Pons (tissue), 1 donor: ENCODE measurements at places on chromosomes 7 and 10.
A peak's percentile ranks its signal among the peaks of the same experiment; 100 is the strongest.

DNA sequence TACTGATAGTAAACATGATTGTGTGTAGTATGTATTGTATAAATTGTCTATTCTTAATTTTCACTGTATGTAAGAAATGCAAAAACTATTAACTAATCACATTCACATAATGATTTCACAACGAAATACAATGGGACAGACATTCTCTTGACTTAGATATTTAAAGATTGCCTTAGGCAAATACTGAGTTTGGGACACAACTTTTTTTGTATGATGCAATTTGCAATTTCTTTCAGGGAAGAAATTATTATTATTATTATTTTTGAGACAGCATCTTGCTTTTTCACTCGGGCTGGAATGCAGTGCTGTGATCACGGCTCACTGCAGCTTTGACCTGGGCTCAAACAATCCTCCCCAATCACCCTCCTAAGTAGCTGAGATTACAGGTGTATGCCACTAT, 173.2 kb upstream of the TRIM24 start:
- no peak for DNase-seq

DNA sequence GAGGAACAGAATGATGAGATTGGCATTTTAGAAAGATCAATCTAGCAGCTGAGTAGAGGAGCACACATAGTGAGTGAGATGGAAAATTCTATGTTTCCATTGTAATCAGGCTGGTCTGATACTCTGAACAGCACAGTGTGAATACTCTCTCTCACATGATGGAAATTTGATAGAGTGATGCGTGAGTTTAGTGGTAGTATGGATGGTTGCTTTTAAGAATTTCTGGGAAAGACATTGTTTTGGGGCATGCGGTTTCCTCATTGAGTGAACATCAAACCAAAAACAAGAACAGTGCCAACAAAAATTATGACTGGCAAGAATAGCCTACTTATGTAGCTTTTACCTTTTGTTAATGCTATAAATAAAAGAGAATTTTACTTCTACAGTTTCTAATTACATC, 183.2 kb downstream of the PDE1C start:
- no peak for DNase-seq

DNA sequence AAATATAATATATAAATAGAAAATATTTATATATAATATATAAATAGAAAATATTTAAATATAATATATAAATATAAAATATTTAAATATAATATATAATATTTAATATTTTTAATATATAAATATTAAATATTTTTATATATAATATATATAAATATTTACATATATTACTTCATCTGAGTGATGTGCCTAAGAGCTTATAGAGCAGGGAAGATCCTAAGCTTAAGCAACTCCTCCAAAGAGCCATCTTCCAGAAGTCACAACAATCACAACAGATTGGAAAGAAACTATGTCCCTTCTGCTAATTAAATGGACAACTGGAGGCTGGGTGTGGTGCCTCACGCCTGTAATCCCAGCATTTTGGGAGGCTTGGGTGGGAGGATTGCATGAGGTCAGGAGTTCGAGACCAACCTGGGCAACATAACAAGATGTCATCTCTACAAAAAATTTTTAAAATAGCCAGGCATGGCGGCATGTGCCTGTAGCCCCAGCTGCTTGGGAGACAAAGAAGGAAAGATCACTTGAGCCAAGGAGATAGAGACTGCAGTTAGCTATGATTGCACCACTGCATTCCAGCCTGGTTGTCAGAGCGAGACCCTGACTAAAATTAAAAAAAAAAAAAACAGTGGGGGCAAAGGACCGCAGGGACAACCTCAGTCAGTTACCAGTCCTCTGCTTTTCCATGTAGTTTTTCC, 198.7 kb downstream of the SKIDA1 start:
- no peak for DNase-seq

- DNase-seq, result no peak
Observed at GRCh38 chr7:139568813-139569490, 45.5 kb downstream of the CLEC2L start.

DNA sequence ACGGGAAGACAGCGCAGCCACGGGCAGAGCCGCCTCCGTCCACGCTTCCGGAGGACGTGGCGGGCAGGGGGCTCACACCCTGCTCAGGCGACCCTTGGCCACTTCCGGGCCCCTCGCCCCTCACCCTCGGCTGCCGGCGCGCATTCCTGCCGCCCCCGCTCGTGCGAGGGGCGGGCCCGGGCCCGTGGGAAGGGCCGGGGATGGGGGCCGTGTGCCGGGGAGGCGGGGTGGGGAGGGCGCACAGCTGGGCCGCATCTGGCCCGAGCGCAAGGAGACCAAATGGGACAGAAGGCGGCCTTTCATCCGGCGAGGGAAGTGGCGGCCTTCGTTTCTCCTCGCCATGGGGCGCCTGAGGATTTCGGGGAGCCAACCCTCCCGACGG, 846 bp upstream of the LFNG start:
- DNase-seq, result no peak

DNA sequence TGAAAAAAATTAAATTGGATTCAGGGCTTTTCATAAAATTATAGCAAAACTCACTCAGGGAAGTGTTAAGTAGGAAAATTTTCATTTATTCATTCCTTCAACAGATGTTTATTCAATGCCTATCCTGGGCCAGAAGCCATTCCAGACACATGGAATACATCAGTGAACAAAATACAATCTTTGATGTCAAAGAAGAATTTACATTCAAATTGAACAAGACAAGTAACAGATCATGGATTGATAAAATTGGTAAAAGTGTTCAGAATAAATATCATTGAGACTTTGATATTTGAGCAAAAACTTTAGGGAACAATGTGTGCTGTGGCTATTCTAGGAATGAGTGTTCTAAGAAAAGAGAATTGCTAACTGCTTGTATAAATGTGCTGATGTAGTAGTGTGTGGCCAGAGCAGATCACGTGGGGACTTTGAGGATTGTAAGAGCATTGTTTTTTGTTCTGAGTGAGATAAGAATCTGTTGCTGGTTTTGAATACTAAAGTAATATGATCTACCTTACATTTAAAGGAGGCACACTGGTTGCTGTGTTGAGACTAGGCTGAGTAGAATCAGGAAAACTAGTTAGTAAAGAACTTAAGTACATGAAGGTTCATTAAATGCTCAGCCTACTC, 957.2 kb downstream of the PCDH15 start:
- peak; percentile 75 for DNase-seq

GRCh38 chr10:71435571-71436267, 39.0 kb downstream of the CDH23 start:
- no peak for DNase-seq

DNA sequence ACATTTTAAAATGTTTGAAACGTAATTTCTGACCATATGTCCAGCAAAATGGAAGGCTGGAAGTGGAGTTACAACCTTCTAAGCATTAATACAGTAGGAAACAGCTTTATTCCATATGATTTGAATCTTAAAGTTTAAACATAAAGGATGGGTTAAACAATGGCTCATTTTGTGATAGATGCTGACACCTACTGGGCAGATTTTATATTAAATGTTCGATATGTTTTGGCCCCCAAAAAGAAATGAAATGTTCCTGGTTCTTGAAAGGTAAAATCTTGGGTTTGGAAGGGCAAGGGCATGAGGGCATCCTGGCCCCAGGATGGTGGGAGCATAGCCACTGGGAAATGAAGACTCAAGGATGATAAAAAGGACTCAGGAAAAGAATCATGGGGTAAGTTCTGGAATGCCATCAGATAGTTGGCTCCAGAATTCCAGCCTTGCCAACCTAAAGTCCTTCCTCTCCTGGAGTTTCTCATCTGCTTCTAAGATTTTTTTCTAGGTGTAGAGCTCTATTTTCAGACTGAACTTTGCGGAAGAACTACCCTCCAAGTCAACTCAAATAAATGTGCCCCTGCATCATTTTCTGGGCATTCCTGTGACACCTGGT, 34.6 kb upstream of the SLC35G1 start:
- DNase-seq, result peak; percentile 13

DNA sequence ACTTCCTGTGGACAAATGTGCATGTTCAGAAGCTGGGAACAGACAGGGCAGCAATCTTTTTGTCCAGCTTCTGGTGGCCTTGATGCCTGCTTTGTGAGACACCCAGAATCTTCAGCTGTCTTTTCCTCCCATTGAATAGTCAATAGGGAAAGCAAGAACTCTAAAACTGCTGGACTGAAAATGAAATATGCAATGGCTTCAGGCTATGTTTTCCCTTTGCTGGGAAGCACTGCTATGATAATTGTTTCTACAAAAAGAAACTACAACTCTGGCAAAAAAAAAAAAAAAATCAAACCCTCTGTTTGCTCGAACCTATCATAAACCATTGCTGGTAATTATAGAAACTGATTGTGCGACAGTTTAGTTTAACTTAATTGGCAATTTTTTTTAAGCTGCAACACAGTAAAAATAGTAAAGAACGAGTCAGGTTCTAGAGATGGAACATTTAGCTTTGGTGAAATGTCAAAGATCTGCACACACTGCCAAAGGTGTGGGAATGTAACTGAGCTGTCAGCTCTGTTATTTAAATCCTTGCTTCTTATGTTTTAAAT, 79.1 kb upstream of the NEUROD6 start:
- no peak for DNase-seq

DNA sequence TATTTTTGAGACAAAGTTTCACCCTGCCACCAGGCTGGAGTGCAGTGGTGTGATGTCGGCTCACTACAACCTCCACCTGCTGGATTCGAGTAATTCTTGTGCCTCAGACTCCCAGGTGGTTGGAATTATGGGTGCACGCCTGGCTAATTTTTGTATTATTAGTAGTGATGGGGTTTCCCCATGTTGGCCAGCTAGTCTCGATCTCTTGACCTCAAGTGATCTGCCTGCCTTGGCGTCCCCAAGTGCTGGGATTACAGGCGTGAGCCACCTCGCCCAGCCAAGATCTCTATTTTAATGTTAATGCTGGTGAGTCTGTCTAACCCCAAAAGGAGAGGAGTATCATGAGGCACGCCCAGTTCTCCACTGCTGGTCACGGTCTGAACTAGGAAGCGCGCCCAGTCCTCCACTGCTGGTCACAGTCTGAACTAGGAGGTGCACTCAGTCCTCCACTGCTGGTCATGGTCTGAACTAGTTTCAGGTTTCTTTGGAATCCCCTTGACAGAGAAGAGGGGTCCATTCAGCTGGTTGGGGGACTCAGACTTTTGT, 5.6 kb upstream of the LRRC27 start:
- no peak for DNase-seq

- DNase-seq, result peak; percentile 33
Observed at GRCh38 chr10:115829521-115830205, 443.3 kb downstream of the GFRA1 start.

DNA sequence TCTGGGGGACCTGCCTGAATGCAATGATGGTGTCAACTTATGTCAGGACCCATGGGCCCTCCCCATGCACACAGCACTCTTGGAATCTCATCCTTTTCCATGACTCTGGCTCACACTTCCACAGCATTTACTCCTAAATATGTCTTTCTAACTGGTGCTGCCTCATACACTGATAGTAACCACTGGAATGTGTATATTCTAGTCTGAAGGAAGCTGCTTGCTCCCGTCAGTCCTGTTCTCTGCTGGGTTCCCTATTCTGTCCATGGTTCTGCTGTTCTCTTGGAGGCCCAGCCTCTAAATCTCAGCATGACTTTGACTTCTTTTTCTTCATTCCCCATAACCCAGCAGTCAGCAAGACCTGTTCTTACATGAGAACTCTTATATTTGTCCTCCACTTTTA, 1055.1 kb downstream of the KCNMA1 start:
- no peak for DNase-seq

DNA sequence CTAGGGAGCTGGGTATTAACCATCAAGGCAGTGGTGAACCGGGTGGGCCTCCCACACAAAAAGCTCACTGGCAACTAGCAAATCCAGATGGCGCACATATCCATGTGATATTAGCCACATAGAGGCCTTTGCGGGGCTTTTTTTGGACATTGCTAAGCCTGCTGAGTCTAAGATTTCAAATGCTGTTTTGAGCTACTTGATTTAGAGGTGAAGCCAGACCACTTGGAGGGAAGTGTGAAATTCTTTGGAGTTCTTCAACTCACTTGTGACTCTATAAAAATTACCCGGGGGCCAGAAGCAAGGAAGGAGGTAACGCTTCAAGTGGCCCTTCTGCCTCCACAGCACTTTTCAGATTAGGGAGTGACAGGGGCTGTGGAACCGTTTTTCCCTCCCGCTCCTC, 619.8 kb upstream of the GALNT17 start:
- DNase-seq, result no peak

DNA sequence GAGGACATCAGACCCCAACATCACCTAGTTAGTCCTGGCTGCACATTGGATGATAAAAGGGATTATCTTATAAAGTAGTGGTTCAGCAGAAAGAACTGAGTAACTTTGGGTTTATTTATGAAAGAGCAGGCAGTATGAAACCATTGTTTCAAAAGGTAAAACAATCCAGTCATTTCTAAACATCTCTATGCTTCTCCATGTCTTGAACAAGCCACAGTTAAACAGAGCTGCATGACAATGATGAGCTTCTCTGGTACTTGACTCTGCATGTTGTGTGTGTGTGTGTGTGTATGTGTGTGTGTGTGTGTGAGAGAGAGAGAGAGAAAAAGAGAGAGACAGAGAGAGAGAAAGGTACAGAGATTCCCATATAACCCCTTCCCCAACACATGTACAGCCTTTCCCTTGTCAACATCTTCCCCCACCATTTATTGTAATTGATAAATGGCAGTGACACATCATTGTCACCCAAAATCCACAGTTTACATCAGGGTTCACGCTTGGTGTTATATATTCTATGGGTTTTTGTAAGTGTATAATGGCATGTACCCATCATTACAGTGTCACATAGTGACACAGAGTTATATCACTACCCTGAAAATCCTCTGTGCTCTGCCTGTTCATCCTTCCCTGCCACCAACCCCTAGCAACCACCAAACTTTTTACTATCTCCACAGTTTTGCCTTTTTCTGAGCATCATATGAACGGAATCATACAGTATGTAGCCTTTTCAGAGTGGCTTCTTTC, 32.8 kb upstream of the SLC18A3 start:
- no peak for DNase-seq

GRCh38 chr10:43151371-43151770, 13.1 kb downstream of the CSGALNACT2 start:
- DNase-seq, result no peak

DNA sequence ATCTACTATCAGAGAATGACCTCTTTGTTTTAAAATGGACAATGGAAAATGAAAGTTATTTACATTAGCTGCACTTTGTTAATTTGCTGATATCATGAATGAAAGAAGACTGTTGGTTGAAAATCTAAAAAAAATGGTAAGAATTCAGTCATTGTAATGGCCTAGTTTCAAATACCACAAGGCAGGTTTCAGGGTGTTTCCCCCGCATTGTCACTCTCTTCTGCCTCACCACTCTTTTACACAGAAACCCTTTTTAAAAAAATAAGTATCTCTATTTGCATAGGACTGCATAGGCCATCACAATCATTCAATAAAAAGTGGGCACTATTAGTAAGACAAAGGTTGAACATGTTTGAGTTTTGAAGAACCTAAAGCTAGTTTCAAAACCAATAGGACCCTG, 737.1 kb downstream of the INHBA start:
- no peak for DNase-seq
